ENCODE measurements at places on chromosomes 3 and 15. TPM values are rescaled to one million over a fixed set of nuclear protein-coding genes. Genes with fewer than 3 reads are reported as not detected.

DNA sequence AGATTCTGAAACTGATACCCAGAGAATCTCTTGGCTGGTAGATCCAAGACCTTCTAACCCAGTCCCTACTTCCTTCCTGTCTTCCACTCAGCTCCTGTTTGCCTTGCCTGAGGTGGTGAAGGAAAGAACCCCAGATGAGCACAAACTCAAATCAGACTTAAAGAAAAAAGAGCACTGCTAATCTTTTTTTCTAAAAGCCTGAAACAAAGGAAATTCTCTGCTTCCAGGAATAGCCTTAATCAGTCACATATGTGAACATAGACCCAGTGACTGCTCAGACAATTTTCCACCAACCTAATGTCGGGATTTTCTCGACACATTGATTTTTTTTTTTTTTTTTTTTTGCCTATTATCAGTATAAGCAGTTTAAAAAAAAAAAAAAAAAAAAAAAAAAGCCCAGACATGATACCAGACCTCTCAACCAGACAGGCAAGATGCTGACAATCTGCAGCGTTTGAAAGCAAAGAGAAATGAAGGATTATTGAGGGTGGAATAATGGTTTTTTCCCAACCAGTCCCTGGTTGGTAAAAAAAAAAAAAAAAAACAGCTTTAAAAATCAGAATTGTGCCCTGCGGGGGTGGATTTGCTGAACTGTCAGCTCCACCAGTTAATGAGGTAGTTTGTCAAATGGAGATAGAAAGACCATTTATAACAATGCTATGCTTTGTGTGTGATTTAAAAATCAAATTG, 256.8 kb upstream of the RARB start:
- DNase-seq = no peak

- DNase-seq = no peak
Measured at GRCh38 chr3:67361770-67362169, 292.6 kb downstream of the SUCLG2 start.

DNA sequence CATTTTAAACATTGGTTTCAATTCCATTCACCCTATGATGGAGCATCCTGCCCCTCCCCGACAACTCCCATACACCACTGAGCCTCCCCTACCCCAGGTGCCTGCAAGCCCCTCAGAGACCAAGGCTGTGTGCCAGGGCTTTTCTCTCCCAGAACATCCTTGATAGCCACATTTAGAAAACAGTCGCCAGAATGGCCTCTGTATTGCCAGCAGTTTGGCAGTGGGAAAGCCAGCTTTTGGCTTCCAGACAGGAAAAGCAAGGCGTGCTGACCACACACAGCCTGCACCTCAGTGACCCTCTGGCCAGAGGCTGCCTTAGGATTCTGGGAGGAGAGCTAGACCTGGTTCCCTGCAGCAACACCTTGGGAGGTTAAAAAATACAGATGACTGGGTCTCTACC, 18.2 kb upstream of the HRH1 start:
- DNase-seq = no peak

The ANKUB1 gene
- total RNA-seq = not detected

The WDR93 gene
- total RNA-seq = 0.29 TPM

The CYP8B1 gene
- total RNA-seq = not detected

DNA sequence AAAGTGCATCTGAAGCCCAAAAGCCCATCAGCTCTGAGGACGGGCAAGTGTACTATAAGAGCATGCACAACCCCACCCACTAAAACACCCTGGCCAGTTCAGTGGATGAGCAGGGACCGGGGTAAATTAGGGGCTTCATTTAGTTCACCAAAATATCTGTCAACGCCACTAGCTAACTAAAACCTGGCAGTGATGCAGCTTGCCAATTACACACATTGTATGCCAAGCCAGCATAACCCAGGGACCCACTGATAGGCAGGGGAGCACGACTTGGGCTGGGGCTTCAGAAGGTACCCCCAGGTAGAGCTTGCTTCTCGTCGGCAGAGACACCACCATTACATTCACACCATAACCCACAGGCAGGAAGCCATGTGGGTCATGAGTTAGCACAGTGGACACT, 47.0 kb downstream of the PTPN23 start:
- DNase-seq = no peak

The EHD4 gene
- total RNA-seq = 12.7 TPM

The TNIK gene
- total RNA-seq = 7.7 TPM

GRCh38 chr3:193506921-193507320, 47.8 kb downstream of the ATP13A4 start:
- DNase-seq = no peak

- DNase-seq = no peak
Measured at GRCh38 chr15:81117136-81117535, 16.9 kb upstream of the CFAP161 start.

- no peak for DNase-seq
Measured at GRCh38 chr3:188627652-188628051, 473.7 kb downstream of the LPP start.

DNA sequence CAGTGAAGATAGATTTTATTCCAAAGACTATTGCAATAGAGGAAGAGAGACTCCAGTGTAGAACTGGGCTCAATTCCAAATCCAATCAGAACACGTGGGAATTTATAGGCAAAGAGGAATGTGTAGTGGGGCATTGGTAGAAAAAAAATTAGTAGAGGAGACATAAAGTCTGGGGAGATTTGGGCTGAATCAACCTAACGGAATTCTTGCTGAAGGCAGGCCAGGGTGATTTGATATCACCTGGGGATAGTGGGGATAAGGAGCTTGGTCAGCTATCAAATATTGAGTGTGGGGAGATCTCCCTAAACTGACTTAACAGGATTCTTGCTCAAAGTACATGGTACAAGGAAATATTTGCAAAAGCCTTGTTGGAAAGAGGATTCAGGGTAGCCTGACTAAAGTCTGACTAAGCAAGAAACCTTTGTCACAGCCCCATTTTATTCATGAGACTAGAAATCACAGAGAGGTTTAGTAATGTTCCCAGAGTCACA, 29.6 kb downstream of the SST start:
- no peak for DNase-seq

GRCh38 chr3:144275005-144275404, 303.4 kb downstream of the DIPK2A start:
- DNase-seq = no peak

DNA sequence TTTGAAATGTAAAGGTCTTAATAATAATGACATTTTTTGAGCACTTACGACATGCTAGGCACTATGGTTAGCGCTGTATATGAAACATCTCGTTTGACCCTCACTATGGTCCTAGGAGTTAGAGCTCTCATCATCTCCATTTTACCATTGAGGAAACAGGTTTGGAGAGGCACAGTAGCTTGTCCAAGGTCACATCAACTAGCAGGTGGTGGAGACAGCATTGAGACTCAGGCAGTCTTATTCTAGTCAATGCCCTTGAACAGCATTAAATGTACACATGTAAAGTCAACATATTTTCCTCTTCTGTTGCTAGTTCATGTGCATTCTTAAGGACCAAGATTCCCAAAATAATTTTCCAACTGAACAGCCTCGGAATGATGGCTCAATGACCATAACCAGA, 4.8 kb downstream of the ARHGEF3 start:
- no peak for DNase-seq

The COL6A6 gene
- total RNA-seq = not detected

GRCh38 chr3:192409838-192410683, 317.3 kb downstream of the FGF12 start:
- peak; percentile 3 for DNase-seq

The KIF15 gene
- 1.4 TPM for total RNA-seq

DNA sequence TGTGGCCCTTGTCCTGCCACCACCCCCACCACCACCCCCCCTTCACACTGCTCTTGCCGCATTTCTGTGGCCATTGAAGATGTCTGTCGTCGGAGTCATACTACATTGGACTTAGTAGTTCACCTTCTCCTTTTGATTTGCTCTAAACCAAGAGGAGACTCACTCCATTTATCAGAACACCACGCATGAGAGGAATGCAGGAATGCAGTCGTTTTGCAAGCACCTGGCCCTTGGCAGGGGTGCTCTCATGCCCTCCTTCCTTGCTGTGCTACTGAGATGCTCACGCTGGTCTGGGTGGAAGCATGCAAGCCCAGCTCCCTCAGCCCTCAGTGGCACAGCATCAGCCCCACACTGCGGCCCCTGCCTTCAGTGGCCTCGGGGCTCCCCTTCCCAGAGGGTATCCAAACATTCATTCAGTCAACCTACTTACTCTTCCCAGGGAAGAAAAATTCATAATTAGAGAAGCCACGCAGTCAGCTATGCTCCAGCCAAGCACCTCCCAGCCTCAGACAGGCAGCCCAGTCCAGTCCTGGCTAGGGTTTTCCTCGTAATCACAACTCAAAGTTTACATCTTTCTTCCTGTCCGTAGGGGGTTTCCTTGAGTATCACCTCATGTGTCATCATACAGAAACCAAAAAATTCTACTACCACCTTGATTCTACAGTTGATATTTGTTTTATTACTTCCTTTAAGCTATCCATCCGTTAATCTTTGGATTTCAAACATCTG, 520.0 kb downstream of the GABRG3 start:
- DNase-seq = no peak

The TGM5 gene
- total RNA-seq = 0.42 TPM

DNA sequence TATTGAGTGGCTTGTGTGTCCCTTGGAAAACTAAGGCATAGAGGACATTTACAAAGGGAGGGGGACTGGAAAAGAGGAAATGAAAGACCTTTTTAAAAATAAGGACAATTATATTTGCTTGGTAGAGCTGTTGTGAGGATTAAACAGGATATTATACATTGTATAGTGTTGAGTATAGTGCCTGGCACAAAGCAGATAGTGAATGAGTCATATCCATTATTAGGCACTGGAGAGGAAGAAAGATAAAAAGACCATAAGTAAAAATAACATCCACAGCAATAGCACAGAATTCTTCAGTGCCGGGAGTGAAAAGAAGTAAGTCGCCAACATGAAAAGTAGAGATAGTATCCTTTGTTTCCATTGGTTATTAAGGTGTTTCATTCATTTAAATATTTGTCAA, 623.3 kb downstream of the PDCD6IP start:
- no peak for DNase-seq

All from B cell (primary cell).